ENCODE measurements at places on chromosomes 2 and 18.
A peak's percentile ranks its signal among the peaks of the same experiment; 100 is the strongest.

DNA sequence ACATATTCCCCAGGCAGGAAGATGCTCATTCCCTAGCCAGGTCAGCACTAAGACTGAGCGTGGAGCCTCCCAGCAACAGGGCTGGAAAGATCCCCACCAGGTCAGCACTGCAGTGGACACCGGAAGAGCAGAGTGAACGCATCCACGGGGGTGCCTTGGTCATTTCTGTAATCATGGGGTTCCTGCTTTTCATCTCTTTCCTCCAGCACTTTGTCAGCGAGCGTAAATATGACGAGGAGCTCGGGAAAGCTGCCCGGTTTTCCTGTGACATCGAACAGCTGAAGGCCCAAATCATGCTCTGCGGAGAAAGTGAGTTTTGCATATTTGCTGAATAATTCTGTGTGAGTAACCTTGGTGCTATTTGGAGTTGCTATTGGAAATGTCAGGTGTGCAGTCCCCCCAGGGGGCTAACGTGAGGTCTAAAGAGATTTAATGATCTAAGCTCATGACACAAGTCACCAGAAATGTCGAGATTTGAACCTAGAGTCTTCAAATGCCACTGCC, 40.1 kb downstream of the KCTD18 start:
- DNase-seq: no peak

GRCh38 chr2:165699946-165700345, 94.1 kb downstream of the GALNT3 start:
- no peak for DNase-seq

GRCh38 chr2:144516411-144516980, 3.4 kb downstream of the ZEB2 start:
- DNase-seq: peak; percentile 53

DNA sequence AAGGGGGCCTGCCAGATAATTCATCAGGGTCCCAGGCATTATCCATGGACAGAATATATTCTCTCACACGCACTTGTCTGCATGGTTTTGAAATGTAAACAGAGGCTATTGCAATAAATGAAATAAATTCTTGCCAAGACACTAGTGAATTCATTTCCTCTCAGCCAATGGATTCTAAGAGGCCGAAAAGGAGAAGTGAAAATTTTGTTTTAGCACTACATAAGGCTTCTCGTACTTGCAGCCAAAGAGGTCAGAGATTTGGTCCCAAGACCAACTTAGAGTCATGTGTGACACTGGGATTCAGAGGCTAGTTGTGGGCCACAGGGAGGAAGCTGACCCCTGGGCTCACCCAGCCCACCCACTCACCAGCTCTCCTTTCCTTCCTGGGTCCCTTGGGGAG, 184.1 kb upstream of the GLI2 start:
- no peak for DNase-seq

DNA sequence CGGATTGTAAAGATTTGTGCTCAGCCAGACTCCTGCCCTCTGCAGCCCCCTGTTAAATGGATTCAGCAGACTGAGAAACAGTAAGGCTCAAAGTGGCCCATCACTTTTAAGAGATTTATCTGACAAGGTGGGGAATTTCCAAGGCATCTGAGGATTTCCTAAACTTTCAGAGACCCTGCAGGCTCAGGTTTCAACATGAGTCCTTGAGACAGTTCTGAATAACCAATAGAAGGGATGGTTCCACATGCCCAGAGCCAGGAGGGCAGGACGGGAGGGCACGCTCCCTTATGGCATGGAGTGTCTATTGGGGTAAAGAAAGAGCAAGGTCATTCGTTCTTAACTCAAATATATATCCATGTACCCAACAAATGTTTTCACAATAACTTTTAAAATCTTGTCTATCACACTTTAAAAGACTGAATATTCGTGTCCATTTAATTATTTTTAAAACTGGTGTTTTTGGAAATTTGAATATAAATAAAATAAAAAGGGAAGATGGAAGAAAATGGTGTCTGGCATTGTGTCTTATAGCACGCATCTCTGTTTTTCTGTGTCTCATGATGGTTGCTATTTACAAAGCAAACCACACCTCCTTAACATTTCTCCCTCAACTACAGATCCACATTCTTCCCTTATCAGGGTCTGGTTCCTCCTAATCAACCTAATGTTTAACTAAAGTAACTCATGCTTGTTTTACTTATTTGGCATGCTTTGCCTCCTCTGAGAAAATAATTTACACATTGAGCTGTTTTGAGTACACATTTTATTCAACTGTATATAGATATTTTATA, 56.0 kb upstream of the DSG1 start:
- no peak for DNase-seq

DNA sequence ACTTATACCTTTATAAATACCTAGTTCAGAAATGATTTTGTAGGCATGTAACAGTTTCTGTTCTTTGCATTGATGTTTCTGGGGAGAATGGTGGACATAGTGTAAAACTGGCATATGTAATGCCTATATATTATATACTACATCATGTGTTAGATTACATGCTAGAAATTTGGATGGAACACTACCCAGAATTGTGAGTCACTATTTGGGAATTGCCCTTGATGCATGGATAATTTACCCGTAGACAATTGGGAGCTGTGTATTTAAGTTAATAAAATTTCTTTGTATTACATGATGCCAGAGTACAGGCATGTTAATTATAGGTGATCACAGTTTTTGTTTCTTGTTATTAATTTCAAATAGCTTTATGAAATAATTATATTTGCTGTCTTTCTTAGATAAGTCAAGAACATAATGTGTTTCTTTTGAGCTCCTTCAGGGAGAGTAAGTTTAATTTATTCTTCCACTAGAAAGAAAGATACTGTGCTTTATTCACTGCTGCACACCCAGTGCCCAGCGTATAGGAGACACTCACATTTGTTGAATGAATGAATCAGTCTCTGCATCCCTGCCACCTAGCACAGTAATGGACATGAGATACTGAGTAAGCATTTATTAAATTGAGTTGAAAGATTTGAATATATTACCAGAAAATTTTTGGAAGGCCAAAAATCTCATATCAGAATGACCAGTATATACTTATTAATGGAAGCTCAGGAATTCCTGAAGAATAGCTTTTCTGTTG, 16.9 kb downstream of the ACSL3 start:
- DNase-seq: no peak

GRCh38 chr2:156511803-156512202, 75.6 kb downstream of the GPD2 start:
- DNase-seq: no peak

DNA sequence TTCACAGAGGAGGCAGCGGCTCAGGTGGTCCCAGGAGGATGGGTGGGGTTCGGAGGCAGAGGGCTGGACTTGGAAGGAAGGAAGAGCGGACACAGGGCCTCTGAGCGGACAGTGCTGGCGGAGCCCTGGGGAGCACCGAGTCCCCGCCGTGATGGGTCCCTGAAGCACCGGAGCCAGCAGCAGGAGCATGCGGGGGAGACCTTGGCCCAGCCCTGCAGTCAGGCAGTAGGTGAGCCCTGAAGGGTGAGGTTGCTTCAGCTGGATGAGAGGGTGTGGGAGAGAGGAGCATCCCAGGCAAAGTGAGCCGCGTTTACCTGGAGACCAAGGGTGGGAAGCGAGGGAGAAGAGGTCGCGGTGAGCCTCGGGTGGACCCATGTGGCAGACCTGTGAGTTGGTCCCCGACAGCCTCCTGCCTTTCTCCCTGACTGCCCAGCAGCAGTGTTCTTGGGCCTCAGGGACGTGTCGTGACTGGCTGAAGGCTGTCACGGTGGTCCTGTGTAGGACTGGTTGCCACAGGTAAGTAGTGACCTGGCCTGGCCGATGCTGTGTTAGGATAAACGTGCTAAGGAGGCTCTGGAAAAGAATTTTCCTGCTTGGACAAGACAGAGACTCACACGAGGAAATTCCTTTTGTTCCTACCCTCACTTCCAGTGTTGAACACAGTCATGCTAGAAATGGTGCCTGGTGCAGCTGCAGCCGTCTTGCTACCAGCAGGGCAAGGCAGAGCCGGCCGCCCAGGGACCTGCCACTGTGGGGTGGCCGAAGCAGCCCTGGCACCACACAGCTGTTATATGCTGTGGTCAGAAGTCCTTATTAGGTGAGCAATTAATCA, 73.0 kb downstream of the RRM2 start:
- no peak for DNase-seq

DNA sequence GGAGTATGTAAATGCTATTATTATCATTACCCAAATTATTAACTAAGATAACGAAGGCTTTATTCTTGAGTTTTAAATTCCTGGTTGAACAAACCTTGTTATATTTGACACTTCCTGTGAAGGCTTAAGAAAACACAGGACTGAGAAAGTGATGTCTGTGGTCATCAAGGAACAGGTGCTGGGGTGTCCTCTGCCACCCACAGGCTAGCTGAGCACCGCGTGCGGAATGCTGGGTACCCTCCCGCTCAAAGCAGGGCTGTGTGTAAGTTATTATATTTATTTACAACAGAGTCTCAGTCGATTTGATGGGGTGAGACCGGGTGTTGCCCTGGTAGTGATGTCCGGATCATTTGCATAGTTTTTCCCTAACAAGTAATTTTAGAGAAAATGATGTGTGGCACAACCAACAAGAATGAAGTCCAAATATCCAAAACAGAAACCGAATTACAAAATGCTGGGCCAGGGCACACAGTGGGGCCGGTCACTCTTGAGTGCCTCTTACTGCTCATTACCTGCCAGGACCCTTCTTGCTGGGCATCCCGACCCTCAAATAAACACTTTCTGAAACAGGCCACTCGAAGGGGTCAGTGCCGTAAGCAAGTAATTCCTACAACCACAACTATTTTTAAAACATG, 49.2 kb downstream of the TMEM18 start:
- no peak for DNase-seq

GRCh38 chr2:205119136-205119535, 563.2 kb upstream of the NRP2 start:
- DNase-seq: no peak

DNA sequence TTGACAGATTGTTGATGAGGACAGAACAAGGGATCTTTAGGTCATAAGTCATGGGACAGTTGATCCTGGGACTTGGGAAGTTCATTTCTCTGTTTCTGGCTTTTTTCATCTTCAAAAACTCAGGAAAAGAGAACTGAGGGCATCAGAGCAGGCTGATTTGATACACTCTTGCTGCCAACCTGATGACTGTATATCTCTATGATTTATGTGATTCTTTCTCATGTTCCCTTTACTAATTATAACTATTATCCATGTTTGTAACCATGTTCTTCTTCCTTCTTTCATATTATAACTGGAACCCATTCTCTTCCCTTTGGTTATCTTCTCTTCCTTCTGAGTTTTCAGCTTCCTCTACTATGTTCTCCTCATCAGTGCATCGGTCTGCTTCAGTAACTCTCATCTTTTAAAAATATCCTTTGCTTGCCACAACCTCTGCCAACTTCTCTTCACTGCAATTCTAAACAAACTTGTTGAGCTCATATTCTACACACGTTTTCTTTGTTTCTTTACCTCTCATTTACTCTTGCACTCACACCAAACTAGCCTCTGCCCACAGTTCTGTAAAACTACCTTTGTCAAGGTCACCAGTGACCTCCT, 13.5 kb downstream of the RASGRP3 start:
- peak; percentile 38 for DNase-seq

DNA sequence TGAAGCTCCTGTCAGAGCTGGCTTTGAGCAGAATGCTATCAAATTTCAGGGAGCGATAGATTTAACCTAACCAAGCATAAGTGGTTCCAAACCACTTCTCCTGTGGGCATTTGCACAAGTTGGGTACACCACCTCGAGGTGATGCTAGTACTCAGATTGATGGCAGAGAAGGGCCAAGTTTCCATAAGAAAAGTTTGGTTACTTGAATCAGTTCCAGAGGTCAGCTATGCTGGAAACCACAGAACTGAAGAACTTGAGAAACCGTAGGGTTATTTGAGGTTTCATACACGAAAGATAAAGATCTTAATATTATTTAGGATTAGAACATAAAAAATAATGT, 238.2 kb upstream of the SOX11 start:
- DNase-seq: no peak

DNA sequence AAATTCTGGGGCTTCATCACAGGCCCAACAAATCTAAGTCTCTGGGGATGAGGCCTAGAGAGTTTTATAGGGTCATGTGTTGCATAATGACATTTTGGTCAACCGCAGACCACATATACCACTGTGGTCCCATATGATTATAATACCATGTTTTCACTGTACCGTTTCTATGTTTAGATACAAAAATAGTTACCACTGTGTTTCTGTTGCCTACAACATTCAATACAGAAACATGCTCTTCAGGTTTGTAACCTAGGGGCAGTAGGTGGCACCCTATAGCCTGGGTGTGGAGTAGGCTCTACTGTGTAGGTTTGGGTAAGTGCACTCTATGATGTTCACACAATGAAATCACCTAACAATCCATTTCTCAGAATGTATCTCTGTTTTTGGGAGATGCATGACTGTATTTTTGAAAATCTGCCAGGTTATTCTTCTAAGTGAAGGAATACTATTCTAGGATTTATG, 485.2 kb downstream of the PTPRM start:
- DNase-seq: no peak

DNA sequence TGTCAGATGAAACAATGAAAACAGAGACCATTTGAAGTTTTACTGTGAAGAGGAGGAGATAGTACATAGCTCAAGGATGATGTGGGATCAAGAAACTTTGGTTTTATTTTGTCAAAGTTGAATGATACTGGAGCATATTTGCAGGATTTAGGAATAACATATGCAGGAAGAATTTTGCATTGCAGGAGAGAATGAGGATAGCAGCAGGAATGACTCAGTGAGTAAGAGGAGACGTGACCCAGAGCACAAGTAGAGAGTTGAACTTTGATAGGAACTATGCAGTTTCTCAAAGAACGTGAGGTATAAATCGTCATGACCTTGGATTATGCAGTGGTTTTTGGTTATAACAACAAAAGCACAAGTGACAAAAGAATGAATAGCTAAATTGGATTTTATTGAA, 47.7 kb downstream of the MAPRE2 start:
- DNase-seq: no peak

DNA sequence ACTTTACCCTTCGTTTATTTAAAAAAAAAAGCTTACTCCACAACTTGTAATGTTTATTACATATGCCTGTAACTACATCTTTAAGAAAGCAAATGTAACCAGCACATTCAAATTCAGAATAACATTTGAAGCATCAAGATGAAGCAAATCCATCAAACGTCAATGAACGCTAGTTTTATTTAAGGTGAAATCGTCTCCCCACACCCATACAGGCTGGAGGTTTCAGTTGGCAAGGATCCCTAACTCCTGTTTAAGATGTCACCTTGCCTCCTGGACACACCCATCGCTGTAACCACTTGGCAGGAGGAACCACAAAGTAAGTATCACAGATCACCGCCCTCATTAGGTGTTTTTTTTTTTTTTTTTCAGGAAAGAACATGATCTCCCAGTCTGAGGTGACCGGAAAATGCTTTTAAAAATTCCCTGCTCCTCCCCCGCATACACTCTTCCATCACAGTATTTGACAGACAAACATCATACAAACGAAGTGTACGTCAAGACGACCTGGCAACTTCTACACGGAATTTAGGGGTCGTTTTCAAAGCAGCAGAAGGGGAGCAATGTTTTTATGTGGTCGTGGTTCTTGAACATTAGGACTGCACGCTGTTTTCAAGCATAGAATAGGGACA, 19.7 kb upstream of the STPG4 start:
- peak; percentile 59 for DNase-seq

GRCh38 chr2:207375207-207375875, 154.4 kb upstream of the CREB1 start:
- DNase-seq: no peak
